GF-D8 (cell line): ENCODE measurements at places on chromosomes 2 and 18.
A peak's percentile ranks its signal among the peaks of the same experiment; 100 is the strongest.

GRCh38 chr2:212549463-212549862 lies 10.9 kb upstream of the ERBB4 start:
- no peak for DNase-seq

DNA sequence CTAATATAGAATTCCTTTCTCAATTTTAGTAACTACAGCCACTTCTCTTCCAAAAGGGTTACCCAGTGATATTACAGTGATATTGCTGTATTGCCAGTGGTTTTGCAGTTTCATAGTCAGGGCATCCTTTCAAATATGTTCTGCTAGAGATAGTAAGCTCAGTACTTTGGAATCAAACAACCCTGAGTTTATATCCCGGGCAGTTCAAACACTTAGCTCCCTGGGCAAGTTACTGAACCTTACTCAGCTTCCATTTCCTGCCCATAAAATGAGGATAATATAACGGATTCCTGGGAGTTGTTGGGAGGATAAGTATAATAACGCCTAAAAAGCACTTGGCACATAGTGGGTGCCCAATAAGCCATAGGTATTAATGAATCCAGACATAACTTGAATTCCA lies 212.6 kb upstream of the PARD3B start:
- no peak for DNase-seq

- DNase-seq, result peak; percentile 80
These were observed 8.5 kb downstream of the RFX8 start for GRCh38 chr2:101466426-101466825.

- DNase-seq, result no peak
These were observed 41.1 kb downstream of the LDAH start for GRCh38 chr2:20781656-20782265.

GRCh38 chr18:76134628-76135027 lies 360.4 kb downstream of the ZNF516 start:
- no peak for DNase-seq

- DNase-seq, result no peak
These were observed 53.4 kb downstream of the PKP4 start for GRCh38 chr2:158509928-158510797.

GRCh38 chr18:27843783-27844777 lies 332.9 kb downstream of the CDH2 start:
- no peak for DNase-seq

- no peak for DNase-seq
These were observed 290.8 kb downstream of the GBX2 start for GRCh38 chr2:235877275-235877802.

- DNase-seq, result peak; percentile 73
These were observed 112.1 kb downstream of the KLHL29 start for GRCh38 chr2:23497063-23497462.

DNA sequence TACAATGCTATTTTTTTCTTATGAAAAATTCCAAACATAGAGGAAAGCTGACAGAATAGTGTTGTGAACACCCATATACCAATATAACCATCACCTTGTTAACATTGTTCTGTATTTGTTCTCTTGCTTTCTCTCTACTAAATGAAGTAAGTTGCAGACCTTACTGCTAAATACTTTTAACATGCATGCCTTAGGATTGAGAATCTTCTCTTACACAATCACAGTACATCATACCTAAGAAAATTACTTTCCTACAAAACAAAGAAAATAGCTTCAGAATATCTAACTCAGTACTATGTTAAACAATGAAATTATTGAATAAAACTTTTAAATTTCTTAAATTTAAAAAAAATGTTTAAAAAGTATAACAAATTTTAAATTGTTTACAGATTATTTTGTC lies 136.5 kb downstream of the UBR3 start:
- no peak for DNase-seq

- no peak for DNase-seq
These were observed 67.8 kb downstream of the TMEM18 start for GRCh38 chr2:609449-609848.
